CD4-positive, alpha-beta T cell (primary cell): ENCODE measurements at places on chromosomes 1 and 21.

DNA sequence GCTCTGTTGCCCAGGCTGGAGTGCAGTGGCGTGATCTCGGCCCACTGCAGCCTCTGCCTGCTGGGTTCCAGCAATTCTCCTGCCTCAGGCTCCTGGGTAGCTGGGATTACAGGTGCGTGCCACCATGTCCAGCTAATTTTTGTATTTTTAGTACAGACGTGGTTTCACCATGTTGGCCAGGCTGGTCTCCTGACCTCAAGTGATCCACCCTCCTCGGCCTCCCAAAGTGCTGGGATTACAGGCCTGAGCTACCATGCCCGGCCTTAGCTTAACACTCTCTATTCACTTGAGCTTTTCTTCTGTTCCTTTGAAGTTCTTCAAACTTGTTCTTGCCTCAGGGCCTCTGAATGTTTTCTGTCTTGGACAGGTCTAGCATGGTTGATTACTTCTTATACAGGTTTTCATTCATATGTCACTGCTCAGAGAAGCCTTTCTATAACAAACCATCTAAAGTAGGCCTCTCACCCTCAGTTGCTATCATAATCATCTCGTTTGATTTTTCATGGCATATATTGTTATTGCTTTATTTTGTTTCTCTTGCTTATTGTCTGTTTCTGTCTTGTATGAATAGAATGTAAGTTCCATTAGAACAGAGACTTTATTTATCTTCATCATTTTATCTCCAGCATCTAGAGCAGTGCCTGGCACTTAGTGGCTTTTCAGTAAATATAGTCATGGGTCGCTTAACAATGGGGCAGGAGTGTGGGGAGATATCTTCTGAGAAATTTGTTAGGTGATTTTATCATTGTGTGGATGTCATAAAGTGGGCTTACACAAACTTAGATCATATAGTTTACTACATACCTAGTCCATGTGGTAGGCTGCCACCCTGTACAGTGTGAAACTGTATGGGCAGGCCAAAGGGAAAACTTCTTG is 12.1 kb downstream of the OSBPL9 start:
- H3K4me3 ChIP-seq, result no peak overlapping the region
- H3K4me1 ChIP-seq, result no peaks in the 10 kb centered on the region
- no peak overlapping the region for H3K27ac ChIP-seq
- no peak for DNase-seq

DNA sequence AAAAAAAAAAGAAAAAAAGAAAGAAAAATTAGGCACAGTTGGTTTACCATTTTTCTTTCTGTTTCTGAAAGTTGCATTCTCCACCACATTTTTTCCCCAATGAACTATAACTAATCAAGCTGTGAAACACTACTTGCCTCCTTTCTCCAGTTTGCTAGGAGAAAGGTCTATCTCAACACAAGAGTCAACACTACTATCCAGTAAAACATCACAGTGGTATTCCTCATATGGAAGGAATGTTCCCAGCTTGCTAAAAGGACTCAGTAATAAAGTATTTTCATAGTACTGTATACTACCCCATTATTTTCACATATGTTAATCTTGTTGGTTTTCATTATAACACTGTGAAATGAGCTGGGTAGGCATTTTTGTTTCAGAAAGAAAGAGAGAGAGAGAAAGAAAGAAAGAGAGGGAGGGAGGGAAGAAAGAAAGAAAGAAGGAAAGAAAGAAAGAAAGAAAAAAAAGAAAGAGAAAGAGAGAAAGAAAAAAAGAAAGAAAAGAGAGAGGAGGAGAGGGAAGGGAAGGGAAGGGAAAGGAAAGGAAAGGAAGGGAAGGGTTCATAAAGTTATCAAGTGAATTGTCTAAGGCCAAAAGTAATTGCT is 7.9 kb downstream of the PTGER3 start:
- H3K27ac ChIP-seq, result no peak overlapping the region
- H3K36me3 ChIP-seq, result no peaks in the 10 kb centered on the region
- no peak overlapping the region for H3K4me3 ChIP-seq
- peaks cover 17% of the 10 kb centered on the region for H3K27me3 ChIP-seq

GRCh38 chr1:211155040-211155439 is 21.1 kb upstream of the KCNH1 start:
- no peak overlapping the region for H3K27ac ChIP-seq
- no peak for DNase-seq
- no peaks in the 10 kb centered on the region for H3K4me1 ChIP-seq
- no peaks in the 10 kb centered on the region for H3K27me3 ChIP-seq

DNA sequence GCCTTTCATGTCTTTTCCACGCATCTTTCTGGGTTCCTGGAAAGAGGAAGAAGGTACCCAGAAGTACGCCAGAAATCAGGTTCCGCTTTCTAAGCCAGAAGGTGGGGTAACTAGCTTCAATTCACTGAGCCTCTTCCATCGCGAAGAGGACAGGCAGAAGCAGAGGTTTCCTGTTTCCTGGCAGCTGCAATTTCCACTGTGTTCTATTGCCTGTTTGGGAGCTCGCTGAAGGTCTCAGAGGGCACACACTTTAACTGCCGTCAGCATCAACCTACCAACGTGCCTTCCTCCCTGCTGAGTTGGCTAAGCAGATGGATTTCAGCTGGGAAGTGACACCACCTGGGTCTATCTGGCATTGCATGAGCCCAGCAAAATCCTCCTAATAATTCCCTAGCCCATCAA is 10.0 kb downstream of the NCF2 start:
- H3K4me1 ChIP-seq, result peaks cover 9% of the 10 kb centered on the region
- peak; percentile 50 for DNase-seq
- H3K27me3 ChIP-seq, result no peaks in the 10 kb centered on the region

- no peak for DNase-seq
- H3K36me3 ChIP-seq, result no peaks in the 10 kb centered on the region
- H3K27ac ChIP-seq, result no peak overlapping the region
- H3K27me3 ChIP-seq, result peaks cover 2% of the 10 kb centered on the region
- no peak overlapping the region for H3K4me3 ChIP-seq
These were observed 208.4 kb upstream of the ZC3H12A start for GRCh38 chr1:37265786-37266667.

- no peaks in the 10 kb centered on the region for H3K36me3 ChIP-seq
- no peaks in the 10 kb centered on the region for H3K4me1 ChIP-seq
- no peak for DNase-seq
- H3K27me3 ChIP-seq, result no peaks in the 10 kb centered on the region
- no peak overlapping the region for H3K4me3 ChIP-seq
These were observed 25.2 kb downstream of the GPR137B start for GRCh38 chr1:236167578-236167977.

- H3K4me3 ChIP-seq, result no peak overlapping the region
- H3K4me1 ChIP-seq, result no peaks in the 10 kb centered on the region
- no peak overlapping the region for H3K27ac ChIP-seq
- H3K36me3 ChIP-seq, result no peaks in the 10 kb centered on the region
- no peaks in the 10 kb centered on the region for H3K27me3 ChIP-seq
These were observed 4.7 kb downstream of the C1orf210 start for GRCh38 chr1:43280692-43281091.

GRCh38 chr1:152374451-152374850 is 14.6 kb upstream of the FLG2 start:
- DNase-seq, result no peak
- no peaks in the 10 kb centered on the region for H3K36me3 ChIP-seq
- no peaks in the 10 kb centered on the region for H3K4me1 ChIP-seq
- no peaks in the 10 kb centered on the region for H3K27me3 ChIP-seq
- H3K27ac ChIP-seq, result no peak overlapping the region

DNA sequence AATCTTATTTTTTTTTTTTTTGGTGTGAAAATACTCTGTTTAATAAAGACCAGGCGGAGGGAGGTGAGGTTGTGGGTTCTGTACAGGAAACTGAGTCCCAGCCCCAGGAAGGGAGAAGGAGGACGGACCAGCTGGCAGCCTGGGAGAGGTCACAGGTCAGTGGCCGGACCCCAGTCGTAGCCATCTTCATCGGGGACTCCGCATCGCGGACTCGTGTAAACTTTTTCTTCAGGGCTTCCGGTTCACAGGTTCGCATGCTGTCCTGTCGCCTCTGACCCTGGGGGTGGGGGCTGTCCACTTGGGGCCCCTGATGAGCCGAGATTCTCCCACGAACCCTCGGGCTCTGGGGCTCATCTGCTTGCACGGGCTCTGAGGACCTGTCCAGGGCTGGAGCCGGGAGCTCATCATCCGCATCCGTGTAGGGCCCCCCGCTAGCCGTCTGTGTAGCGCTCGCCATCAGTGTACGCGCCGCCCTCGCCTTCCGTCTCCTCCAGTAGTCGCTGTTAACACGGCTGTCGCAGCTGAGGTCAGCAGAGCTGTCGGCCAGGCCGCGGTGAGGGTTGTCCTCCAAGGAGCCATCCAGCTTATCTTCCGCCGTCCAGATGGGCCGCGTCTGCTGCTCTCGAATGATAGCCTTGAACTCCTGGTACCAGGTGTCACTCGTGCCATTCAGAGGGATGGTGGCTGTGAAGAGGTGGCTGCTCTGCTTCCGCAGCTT is 975.7 kb upstream of the PRMT6 start:
- no peaks in the 10 kb centered on the region for H3K36me3 ChIP-seq
- H3K4me3 ChIP-seq, result no peak overlapping the region
- no peaks in the 10 kb centered on the region for H3K4me1 ChIP-seq
- DNase-seq, result no peak
- H3K27me3 ChIP-seq, result no peaks in the 10 kb centered on the region

- H3K4me1 ChIP-seq, result peaks cover 26% of the 10 kb centered on the region
- peaks cover 8% of the 10 kb centered on the region for H3K36me3 ChIP-seq
- peak overlapping the region; percentile 100 for H3K27ac ChIP-seq
- H3K27me3 ChIP-seq, result no peaks in the 10 kb centered on the region
- no peak for DNase-seq
- H3K4me3 ChIP-seq, result peak overlapping the region; percentile 85
These were observed 463 bp upstream of the PRRC2C start for GRCh38 chr1:171484760-171485374.

- no peak overlapping the region for H3K27ac ChIP-seq
- H3K4me1 ChIP-seq, result peaks cover 3% of the 10 kb centered on the region
- no peaks in the 10 kb centered on the region for H3K36me3 ChIP-seq
- H3K27me3 ChIP-seq, result no peaks in the 10 kb centered on the region
- no peak for DNase-seq
These were observed 13.9 kb upstream of the BCAR3 start for GRCh38 chr1:93695411-93696005.

- H3K27ac ChIP-seq, result no peak overlapping the region
- no peaks in the 10 kb centered on the region for H3K27me3 ChIP-seq
- peaks cover 25% of the 10 kb centered on the region for H3K4me1 ChIP-seq
- no peak overlapping the region for H3K4me3 ChIP-seq
- H3K36me3 ChIP-seq, result peaks cover 41% of the 10 kb centered on the region
These were observed 3.8 kb downstream of the CTPS1 start for GRCh38 chr1:40983286-40983685.

DNA sequence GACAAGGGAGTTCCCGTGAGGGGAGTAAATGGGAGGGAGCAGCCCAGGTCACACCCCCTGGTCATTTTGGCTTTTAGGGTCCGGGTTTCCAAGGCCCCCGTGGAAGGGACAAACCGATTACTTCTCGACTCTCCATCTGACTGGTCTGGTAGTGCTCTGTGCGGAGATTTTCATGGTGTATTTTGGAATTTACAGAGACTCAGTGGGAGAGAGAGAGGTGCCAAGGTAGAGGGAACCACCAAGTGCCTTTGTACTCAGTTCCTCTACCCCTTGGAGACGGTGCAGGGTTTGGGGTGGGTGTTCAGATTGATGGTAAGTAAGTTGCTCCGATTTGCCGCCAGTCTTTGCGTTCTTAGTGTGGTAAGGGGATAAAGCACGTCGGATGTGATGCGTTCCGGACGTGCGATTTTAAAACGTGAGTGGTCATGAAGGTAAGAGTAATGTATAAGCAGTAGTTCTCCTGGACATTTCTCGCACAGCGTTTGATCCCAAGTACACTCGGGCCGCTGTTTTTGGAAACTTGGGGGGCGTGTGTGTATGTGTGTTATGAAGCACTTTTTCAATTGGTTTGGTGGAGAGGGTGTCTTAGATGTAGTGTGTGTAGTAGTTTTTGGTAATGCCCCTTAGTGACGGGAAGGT is 682 bp downstream of the SUCO start:
- H3K27me3 ChIP-seq, result no peaks in the 10 kb centered on the region
- DNase-seq, result peak; percentile 68
- no peaks in the 10 kb centered on the region for H3K36me3 ChIP-seq
- peaks cover 7% of the 10 kb centered on the region for H3K4me1 ChIP-seq
- peak overlapping the region; percentile 97 for H3K27ac ChIP-seq
- peak overlapping the region; percentile 89 for H3K4me3 ChIP-seq

- no peak overlapping the region for H3K27ac ChIP-seq
- no peaks in the 10 kb centered on the region for H3K27me3 ChIP-seq
- H3K4me1 ChIP-seq, result peaks cover 74% of the 10 kb centered on the region
- H3K36me3 ChIP-seq, result no peaks in the 10 kb centered on the region
- H3K4me3 ChIP-seq, result no peak overlapping the region
- DNase-seq, result no peak
These were observed 5.3 kb upstream of the PFKL start for GRCh38 chr21:44294391-44295162.

- H3K4me3 ChIP-seq, result no peak overlapping the region
- H3K4me1 ChIP-seq, result peaks cover 8% of the 10 kb centered on the region
- H3K27ac ChIP-seq, result no peak overlapping the region
- no peak for DNase-seq
These were observed 44.9 kb upstream of the USP24 start for GRCh38 chr1:55259911-55260609.

DNA sequence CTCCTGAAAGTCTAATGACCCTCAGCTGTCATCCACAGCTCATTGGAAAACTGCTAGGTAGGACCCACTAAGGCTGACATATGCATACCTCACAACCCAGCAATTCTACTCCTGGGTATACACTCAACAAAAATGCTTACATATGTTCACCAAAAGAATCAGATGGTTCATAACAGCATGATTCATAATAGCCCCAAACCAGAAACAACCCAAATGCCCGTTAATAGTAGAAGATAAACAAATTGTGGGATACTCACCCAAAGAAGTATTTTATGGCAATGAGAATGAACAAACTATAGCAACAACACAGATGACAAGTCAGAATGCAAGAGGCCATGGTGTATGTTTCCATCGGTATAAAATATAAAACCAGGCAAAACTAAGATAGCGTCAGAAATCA is 124.6 kb downstream of the HLCS start:
- no peak overlapping the region for H3K27ac ChIP-seq
- no peak overlapping the region for H3K4me3 ChIP-seq
- H3K36me3 ChIP-seq, result no peaks in the 10 kb centered on the region
- DNase-seq, result no peak

GRCh38 chr1:225772323-225772768 is 5.3 kb upstream of the SRP9 start:
- H3K4me3 ChIP-seq, result no peak overlapping the region
- H3K27ac ChIP-seq, result no peak overlapping the region
- no peak for DNase-seq
- H3K4me1 ChIP-seq, result peaks cover 18% of the 10 kb centered on the region

GRCh38 chr1:39301606-39302005 is 97.1 kb downstream of the MACF1 start:
- no peak for DNase-seq
- peaks cover 80% of the 10 kb centered on the region for H3K36me3 ChIP-seq
- H3K27me3 ChIP-seq, result no peaks in the 10 kb centered on the region
- H3K4me1 ChIP-seq, result no peaks in the 10 kb centered on the region
- no peak overlapping the region for H3K4me3 ChIP-seq

DNA sequence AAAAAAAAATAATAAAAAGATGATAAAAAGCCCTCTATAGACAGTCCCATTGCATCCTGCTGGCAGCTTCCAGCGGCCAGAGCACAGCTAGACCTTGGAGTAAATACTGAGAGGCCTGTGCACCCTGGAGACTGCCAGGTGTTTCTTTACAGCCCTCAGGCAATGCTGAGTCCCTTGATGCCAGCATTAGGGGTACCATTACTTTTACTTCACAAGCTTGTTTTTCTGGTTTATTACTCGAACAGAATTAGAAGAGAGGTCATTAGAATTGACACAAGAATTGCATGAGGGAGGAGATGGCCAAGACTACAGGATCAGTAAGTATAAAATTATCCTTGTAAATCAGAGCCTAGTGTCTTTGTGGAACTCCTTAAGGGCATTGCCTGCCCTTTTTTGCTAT is 43.6 kb downstream of the AKNAD1 start:
- H3K36me3 ChIP-seq, result peaks cover 12% of the 10 kb centered on the region
- no peak overlapping the region for H3K4me3 ChIP-seq
- H3K4me1 ChIP-seq, result no peaks in the 10 kb centered on the region
